Caco-2 (cell line): ENCODE measurements at places on chromosomes 16 and 17.

GRCh38 chr17:40663252-40663651, 1.7 kb downstream of the KRT222 start:
- no peaks in the 10 kb centered on the region for H3K27me3 ChIP-seq
- H3K4me3 ChIP-seq: no peak overlapping the region
- no peaks in the 10 kb centered on the region for H3K36me3 ChIP-seq
- H3K4me1 ChIP-seq: peaks cover 14% of the 10 kb centered on the region; the same call in 1 of the 2 replicates

DNA sequence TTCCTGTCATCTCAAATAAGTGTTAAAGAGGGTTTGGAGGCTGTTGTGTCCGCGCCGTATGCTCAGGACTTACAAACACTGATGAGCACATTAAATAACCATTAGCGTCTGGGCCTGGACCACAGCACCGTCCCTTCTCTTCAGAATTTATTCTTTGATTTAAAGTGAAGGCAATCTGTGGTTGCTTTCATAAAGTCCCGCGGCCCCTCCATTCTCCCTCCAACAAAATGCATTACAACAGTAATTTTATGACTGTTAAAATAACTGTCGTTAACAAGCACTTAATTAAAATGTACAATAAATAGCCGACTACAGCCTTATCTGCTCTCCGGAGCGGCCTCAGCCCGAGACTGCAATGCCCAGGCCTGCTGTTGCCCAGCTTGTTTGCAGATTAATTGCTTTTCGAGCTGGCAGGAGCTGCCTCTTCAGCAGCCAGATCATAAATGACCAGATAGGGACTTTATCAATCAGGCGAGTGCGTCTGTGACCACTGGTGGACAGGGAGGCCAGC, 30.6 kb upstream of the IRX3 start:
- no peaks in the 10 kb centered on the region for H3K27me3 ChIP-seq
- no peak for DNase-seq
- H3K36me3 ChIP-seq: no peaks in the 10 kb centered on the region

- no peaks in the 10 kb centered on the region for H3K36me3 ChIP-seq
- H3K27me3 ChIP-seq: no peaks in the 10 kb centered on the region
- no peak overlapping the region for H3K4me3 ChIP-seq
- DNase-seq: no peak
- H3K27ac ChIP-seq: peak overlapping the region; percentile 86
- H3K4me1 ChIP-seq: peaks cover 96% of the 10 kb centered on the region
Measured at GRCh38 chr16:72995151-72995881, 52.6 kb downstream of the ZFHX3 start.

DNA sequence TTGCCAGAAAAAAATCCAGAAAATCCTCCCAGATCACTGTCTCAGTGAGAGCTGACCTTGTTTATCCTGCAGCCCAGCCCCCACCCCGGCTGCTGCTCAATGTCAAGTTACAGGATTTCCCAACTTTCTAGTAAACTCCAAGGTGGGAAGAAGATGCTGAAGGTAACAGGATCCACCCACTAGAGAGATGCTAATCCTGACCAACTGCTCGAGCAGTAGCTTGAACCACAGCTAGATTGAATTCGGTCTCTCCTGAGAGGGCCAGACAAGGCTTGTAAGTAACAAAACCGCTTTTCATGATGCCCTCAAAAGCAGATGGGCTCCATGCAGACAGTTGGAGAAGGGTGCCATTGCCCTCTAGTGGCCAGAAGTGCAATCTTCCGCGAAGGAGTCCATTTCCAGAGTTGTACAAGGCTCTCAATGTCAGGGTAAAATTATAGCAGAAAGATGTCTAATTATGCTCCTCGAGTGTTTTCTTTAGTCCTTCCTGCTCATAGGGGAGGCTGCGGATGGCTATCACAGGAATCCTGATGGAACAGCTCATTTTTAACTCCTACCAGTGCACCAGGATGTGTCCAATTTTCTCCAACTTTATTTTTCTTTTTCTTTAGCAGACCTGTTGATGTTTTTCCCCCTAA, 3.9 kb downstream of the CDH11 start:
- no peaks in the 10 kb centered on the region for H3K36me3 ChIP-seq
- H3K4me3 ChIP-seq: no peak overlapping the region
- DNase-seq: peak; percentile 70
- H3K27me3 ChIP-seq: peaks cover 2% of the 10 kb centered on the region
- H3K27ac ChIP-seq: no peak overlapping the region
- H3K4me1 ChIP-seq: peaks cover 15% of the 10 kb centered on the region

DNA sequence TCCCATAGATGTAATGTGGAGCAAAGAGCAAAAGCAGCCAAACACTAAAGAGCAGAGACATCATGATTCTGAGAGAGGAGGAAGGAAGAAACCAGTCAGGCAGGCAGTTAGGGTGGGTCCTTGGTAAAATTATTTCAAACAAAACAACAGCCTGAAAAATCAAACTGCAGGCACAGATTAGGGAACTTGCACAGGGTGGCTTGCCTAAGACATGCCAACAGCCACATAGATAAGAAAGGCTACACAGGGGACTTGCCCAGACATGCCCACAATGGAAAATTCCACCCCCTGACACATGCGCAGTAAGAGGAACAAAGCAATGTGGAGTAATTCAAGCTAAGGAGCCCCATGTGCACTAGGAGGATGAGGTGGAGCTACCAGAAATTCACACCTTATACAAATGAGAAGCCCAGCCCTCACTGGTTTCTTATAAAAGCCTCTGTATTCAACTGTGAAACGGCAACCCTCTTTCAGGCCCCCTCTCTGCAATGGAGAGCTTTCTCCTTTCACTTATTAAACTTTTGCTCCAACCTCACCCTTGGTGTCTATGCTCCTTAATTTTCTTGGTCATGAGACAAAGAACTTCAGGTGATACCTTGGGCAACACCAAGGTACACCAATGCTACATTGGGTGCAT, 7.3 kb upstream of the GAS7 start:
- H3K27me3 ChIP-seq: no peaks in the 10 kb centered on the region
- no peak for DNase-seq
- H3K36me3 ChIP-seq: no peaks in the 10 kb centered on the region
- H3K4me1 ChIP-seq: peaks cover 4% of the 10 kb centered on the region; the same call in 1 of the 2 replicates
- no peak overlapping the region for H3K4me3 ChIP-seq

GRCh38 chr16:73614131-73614530, 566.2 kb upstream of the ZFHX3 start:
- H3K27ac ChIP-seq: no peak overlapping the region
- H3K27me3 ChIP-seq: peaks cover 2% of the 10 kb centered on the region
- H3K36me3 ChIP-seq: no peaks in the 10 kb centered on the region
- H3K4me1 ChIP-seq: no peaks in the 10 kb centered on the region

GRCh38 chr16:88760424-88761142, 24.4 kb downstream of the PIEZO1 start:
- no peaks in the 10 kb centered on the region for H3K36me3 ChIP-seq
- no peaks in the 10 kb centered on the region for H3K27me3 ChIP-seq
- no peak overlapping the region for H3K27ac ChIP-seq
- no peak for DNase-seq

DNA sequence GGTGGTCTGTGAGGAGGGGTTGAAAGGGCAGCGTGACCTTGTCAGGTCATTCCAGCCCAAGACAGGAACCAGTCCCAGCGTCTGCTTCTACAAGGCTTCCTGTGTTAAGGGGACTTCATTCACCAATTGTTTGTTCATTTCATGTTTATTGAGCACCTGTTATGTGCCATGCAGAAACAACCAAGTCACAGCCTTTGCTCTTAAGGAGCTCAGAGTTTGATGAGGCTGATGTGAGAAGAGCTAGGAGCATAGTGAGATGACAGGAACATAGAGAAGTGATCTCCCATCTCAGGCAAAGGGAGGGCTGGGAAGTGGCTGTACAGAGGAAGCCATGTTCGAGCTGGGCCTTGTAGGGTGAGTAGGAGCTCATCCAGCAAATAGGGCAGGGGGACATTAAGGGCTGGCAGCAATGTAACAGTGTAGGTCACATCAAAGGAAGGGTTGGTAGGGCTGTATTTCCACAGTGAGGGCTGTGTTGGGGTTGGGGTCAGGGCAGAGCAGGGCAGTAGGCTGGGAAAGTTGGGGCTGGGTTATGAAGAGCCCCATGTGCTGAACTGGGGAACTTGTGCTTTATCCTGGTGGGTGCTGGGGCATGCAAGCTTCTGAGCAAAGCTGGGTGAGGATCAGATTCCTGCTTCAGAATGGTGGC, 79.8 kb downstream of the ARHGAP23 start:
- peaks cover 3% of the 10 kb centered on the region for H3K27me3 ChIP-seq
- H3K36me3 ChIP-seq: no peaks in the 10 kb centered on the region
- DNase-seq: no peak
- peaks cover 18% of the 10 kb centered on the region for H3K4me1 ChIP-seq
- peak overlapping the region; percentile 77 for H3K27ac ChIP-seq
